H7 (cell line): ENCODE measurements at places on chromosomes 4 and X. TPM values are rescaled to one million over a fixed set of nuclear protein-coding genes. Genes with fewer than 3 reads are reported as not detected.

SNCA gene
- 2.9 and 3.3 TPM in 2 replicates for total RNA-seq

PRSS12 gene
- total RNA-seq, result 10.3 and 14.9 TPM in 2 replicates

MAP3K15 gene
- 2.3 and 3.0 TPM in 2 replicates for total RNA-seq

NKX6-1 gene
- not detected in 2 replicates for total RNA-seq

- DNase-seq, result no peak
These were observed 71.5 kb downstream of the PDK3 start for GRCh38 chrX:24536551-24536950.

DNA sequence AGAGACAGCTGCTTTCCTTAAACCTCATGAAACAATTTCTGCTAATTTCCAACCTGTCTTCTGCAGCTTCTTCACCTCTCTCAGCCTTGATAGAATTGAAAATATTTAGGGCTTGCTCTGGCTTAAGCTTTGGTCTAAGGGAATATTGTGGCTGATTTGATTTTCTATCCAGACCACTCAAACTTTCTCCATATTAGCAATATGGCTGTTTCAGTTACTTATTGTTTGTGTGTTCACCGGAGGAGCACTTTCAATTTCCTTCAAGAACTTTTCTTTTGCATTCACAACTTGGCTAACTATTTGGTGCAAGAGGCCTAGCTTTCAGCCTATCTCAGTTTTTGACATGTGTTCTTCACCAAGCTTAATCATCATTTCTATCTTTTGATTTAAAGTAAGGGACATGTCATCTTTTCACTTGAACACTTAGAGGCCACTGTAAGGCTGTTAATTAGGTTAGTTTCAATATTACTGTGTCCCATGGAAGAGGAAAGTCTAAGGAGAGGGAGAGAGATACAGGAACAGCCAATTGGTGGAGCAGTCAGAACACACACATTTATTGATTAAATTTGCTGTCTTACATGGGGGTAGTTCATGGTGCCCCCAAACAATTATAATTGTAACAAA lies 213.2 kb downstream of the RASL11B start:
- DNase-seq, result no peak

DNA sequence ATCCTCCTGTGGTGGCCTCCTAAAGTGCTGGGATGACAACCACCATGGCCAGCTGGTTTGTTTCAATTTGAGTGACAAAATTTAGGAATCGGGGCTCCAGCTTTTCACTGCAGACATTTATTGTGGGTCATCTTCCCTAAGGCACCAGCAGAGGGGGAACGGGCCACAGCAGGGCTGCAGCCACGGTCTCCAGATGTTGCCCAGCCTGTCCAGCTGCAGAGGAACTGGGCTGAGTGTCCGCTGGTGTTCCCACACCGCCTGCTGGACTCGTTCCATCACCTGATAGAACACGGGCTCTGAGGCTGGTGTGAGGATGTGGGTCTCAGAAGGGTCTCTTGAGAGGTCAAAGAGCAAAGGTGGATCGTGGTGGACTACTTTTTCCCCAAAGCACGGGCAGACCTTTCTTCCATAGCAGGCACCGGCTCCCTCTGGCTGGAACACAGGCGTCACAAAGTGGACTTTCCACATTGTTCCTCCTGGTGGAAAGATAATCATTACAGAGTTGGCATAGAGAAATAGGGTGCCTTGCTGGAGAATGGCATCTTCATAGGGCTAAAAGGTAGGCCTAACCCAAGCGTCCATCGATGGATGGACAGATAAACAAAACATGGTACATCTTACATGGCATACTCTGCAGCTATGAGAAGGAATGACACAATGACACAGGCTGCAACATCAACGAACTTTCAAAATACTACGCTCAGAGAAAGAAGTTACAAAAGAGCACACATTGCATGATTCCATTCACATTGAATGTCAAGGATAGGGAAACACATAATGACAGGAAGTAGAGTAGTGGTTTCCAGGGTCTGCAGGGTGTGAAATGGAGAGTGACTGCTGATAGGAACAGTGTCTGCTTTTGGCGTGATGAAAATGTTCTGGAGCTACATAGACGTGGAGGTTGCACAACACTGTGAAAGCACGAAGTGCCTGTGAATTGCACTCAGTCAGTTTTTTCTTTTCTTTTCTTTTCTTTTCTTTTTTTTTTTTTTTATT lies 5.9 kb upstream of the ARSD start:
- DNase-seq, result no peak

GRCh38 chrX:135944486-135944885 lies 29.3 kb downstream of the MMGT1 start:
- DNase-seq, result no peak
